ENCODE measurements at places on chromosomes 3 and 15. TPM values are rescaled to one million over a fixed set of nuclear protein-coding genes. Genes with fewer than 3 reads are reported as not detected.

The GHSR gene
- total RNA-seq: not detected

The FAM107A gene
- total RNA-seq: 13.1 TPM

The PCOLCE2 gene
- total RNA-seq: 12.6 TPM

The ISL2 gene
- not detected for total RNA-seq

The KCNAB1 gene
- 16.2 TPM for total RNA-seq
